ENCODE measurements at places on chromosomes 12 and 14.

GRCh38 chr12:4448371-4448940, 2.8 kb upstream of the FGF6 start:
- no peak for DNase-seq

DNA sequence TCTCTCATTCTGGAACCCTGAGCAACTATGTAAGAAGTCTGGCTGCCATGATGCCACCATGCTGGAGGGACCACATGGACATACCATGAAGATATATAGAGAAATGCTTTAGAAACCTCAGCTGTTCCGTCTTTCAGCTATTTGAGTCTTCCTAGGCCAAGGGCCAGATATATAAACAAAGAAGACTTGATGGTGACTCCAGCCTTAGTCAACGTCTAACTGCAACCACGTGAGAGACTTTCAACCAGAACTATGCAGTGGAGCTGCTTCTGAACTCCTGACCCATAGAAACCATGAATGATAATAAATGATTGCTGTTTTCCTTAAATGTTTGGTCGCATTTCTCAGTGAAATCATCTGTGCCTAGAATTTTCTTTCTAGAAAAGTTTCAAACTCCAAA, 20.0 kb upstream of the KITLG start:
- no peak for DNase-seq

DNA sequence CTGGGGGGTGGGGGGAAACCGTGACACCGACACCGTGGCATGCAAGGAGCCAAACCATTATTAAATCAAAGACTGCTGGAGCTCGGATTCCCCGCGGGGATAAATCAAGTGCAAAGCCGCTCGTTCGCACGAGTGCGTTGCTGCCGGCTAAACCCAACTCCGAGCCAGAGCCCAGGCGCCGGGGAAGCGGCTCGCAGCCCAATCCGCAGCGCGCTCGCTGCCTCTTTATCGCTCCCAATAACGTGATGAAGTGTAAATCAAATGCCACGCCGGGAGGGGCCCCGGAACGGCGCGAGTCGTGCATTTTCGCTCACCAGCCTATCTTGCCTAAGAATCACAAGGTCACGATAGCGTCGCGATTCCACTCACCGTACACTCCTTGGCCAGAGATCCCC, 1.3 kb downstream of the MDGA2 start:
- no peak for DNase-seq

GRCh38 chr14:57865403-57866198, at the start of gene SLC35F4:
SLC35F4 (minus strand) TSS chr14:57866092.
- DNase-seq, result peak; percentile 45

- no peak for DNase-seq
These were observed 7.3 kb upstream of the M6PR start for GRCh38 chr12:8956772-8957171.

DNA sequence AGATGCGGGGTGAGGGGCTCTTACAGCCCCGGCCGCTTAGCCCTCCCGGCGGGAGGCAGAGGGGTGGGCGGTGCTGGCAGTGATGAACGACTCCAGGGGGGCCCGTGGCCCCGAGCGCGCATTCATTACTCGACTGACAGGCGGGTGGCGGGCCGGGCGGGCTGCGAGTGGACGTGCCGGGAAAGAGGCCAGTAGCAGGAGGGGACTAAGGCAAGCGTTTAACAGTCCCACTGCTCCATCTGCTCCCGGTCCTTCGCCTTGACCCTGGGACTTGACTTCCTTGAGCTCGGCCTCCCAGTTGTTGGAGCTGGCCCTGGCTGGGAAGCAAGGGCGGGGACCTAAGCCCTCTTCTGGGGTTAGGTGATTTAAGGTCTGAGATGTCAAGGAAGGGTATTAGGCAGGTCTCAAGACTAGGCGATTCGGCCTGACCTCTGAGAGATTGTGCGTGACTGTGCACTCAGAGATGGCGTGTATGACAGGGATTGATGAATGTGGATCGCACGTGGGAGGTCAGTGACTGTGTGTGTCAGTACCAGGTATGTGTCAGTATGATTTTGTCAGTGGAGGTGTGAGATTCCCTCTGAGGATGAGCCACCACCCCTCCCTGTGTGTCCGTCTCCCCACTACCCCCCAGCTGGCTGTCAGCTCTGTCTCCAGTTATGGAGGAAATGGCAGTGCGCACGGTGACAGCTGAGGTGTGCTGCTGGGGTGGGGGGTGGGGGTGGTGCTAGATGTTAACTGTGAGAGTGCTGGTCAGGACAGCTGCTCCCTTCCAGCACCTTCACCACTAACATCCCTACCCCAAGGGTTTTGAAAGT, 3.6 kb upstream of the DNAJC22 start:
- peak; percentile 54 for DNase-seq

GRCh38 chr14:29205658-29206057, 439.1 kb downstream of the FOXG1 start:
- no peak for DNase-seq

DNA sequence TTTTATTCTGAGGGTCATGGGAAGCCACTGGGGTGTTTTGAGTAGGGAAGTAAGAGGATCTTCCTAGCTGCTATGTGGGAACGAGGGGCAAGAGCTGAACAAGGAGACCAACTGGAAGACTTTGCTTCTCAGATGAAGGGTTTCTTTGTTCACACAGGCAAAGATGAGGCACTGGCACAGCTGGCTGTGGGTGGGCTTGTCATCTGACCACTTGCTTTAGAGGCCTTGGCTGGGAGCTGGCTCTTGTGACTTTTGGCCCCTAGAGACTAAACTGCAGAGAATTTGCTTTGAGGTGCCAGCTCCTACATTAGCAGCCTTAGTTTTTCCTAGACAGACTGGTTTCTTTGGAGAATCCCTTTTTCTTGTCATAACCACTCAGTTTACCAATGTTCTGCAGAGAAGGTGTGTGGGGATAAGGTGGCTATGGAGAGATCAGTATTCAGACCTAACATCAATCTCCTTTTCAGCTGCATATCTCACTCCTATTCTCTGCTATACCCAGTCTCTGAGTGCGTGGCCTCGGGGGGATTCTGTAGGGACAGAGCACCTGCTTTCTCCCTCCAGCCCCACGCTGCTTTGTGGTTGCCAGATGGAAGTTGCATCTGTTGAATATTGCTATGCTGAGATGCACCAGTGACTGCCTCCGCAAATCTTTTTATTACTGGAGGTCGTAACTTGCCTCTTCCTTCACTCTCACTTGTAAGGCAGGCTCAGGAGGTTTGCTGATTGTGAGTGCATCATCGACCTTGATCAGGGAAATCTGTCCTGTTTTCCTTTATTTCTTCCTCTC, 12.7 kb downstream of the PPP2R5C start:
- DNase-seq, result no peak

Measured in GM20000 (cell line).